ENCODE measurements at places on chromosomes 6 and 20.

- DNase-seq = no peak
Measured at GRCh38 chr6:47405273-47405672, 72.3 kb upstream of the CD2AP start.

DNA sequence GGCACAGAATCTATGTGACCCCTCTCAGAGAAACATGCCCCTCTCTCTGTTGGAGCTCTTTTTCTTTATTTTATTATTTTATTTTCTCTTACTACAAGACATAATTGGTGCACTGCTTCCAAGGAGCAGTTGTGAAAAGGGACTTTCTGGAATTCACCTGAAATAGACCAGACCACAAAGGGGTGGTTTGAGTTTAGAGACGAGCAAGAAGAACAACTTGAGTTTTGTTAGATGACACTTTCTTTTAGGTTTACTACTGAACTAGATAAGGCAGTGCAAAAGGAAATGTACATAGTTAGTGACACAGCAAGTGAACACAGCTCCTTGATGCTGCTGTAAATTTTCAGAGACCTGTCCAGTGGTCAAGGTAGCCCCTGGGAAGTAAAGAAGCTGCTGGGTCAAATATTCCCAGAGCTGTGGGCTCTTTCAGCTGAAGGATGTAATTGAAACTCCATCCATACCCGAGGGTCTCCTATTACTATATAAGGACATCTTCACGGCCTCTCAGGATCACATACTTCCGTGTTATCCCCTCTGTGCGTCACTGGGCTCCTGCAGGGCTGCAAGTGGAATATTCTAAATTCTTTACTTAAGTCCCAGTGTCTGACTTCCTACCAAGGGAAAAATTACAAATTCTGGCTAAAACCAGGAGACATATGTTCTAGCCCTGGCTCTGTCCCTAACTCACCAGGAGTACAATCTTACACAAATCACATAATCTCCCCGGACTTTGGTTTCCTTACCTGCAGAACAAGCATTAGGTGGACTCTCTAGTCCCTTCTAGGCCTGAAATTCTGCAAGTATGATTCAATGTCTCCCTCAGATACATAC is 69.1 kb upstream of the ADTRP start:
- no peak for DNase-seq

DNA sequence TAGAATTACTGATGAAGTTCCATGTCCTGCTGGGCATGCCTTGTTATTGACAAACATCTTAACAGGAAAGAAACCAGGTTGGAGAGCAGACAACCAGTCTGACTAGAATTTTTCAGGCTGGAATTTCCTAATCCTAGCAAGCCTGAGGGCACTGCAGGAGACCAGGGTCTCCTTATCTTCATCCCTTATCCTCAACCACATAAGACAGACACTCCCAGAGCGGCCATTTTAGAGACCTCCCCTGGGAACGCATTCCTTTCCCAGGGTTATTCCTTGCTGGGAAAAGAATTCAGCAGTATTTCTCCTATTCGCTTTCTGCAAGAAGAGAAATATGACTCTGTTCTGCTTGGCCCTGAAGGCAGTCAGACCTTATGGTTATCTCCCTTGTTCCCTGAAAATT is 803.7 kb downstream of the GRIK2 start:
- DNase-seq = no peak

GRCh38 chr20:1295276-1295930 is 29.3 kb downstream of the SNPH start:
- DNase-seq = no peak

DNA sequence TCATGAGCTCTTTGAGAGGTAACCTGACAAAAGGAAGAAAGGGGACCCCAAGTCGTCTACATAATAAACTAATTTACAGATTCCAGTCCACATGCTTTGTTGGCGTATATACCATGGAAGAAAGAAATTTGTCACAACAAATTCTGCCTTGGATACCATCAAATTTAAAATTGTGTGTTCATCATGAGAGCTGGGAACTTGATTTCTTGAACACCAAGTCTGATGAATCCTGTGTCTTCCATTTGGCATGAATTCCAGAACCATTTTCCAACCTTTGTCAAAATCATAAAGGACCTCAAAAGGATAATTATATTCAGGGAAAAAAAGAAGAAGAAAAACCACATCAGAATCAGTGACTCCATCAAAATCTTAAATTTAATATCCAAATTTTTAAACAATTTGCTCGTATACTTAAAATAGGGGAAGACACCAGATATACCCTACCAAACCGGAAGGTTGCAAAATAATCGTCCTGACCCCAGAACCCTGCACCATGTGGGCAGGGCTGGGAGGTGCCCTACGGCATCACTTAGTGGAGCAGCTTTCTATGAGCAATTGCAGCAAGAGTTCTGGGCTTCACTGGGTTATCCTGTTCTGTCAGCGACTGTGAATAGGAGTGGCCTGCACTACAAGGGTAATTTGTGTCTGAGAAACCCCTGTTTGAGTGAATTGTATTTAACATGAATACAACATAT is 74.1 kb upstream of the INSM1 start:
- no peak for DNase-seq

DNA sequence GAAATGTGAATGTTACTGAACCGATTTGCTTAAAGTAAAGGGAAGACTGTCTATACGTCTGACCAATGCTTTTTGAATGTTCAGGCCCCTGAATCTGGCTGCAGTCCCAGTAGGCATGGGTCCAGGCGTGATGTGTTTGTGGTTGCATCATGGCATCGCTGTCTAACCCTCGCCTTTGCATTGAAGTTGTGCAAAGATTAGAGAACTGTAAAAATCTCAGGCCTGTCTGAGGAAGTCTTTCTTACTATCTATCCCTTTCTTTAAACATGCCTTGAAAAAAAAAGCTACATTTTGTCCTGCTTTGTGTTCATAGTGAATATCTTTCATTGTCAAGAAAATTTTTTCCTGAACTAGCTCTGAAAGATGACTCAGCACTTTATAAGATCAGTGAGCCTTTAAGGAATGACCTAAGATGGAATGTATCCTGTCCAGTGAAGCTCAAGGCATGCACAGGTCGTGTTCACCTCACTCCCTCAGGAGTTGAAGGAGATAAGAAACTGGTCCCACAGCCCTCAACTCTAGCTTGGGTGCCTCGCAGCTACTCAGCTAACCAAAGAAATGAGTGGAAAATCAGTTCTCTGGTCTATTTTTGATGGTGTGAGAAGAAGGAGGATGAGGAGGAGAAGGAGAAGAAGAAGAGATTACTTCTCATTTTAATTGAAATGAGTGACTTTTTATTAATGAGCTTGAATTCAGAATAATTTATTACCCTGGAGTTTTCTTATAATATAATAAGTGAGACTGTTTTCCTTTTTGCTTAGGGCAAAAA is 48.6 kb downstream of the TPD52L1 start:
- no peak for DNase-seq

DNA sequence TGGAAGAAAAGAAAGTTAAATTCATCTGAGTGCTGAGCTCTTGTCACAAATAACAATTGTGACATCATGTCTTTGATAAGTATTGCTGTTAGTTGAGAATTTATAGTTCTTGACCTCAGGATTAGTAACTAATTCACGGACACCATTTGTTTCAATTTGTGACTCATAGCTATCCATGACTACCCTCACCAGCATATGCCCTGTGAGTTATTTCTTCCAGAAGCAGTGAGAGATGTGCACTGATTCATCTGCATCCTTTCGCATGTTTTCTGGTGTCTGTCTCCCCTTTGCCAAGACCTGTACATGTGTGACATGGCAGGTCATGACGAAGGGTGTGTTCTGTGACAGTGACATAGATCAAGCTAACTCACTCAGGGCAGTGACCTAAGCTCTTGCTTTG is 86.9 kb downstream of the SOBP start:
- no peak for DNase-seq

- DNase-seq = no peak
Measured at GRCh38 chr6:63352544-63353285, 32.9 kb upstream of the LGSN start.

GRCh38 chr6:156779206-156780094 is 2.3 kb downstream of the ARID1B start:
- no peak for DNase-seq

DNA sequence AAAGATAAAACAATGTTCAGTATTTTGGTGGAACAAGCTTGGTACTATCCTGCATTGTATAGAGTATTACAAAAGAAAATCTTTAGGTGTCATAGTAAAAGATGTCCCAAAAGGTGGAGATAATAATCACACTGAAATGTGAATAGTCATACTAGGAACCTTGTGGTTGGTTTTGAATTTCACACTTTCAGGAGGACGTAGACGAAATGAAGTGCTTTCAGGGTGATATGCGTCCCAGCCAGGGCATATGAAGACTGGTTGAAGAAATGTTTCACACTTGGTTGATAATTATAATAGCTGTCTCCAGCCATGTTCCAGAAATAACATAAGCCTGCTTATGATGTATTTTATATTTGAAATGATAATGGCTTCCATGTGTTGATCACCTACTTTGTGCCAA is 60.4 kb downstream of the SCAND1 start:
- no peak for DNase-seq

- DNase-seq = no peak
Measured at GRCh38 chr6:109052018-109052651, 42.5 kb downstream of the SESN1 start.

DNA sequence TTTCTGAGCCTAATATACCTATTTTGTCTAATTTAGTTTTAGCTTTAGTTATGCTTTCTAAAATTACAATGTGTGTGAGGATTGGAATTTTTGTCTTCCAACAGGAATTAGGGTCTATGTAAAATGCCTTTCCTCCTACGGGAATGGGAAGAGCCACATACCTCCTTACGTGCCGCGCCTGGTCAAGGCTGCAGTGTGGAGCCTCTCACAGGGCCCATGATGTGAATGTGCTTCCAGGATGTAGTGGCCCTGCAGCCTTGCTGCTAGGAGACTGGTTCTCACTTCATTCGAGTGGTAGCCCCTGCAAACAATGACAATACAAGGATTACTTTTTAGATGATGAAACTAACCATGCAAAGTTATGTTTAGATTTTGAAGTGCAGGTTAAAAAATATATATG is 110.2 kb downstream of the SOBP start:
- no peak for DNase-seq

GRCh38 chr6:168825226-168826077 is 384.5 kb downstream of the SMOC2 start:
- no peak for DNase-seq

GRCh38 chr6:85867595-85867994 is 224.9 kb upstream of the SYNCRIP start:
- no peak for DNase-seq

- no peak for DNase-seq
Measured at GRCh38 chr20:5612581-5613301, 137.5 kb upstream of the SHLD1 start.

GRCh38 chr6:26086211-26086610 is 1.0 kb upstream of the HFE start:
- DNase-seq = no peak

Data from activated CD4-positive, CD25-positive, alpha-beta regulatory T cell treated with anti-CD3 and anti-CD28 coated beads, Interleukin-2, amount 50 U/mL, for 16 hours (primary cell).